NCI-H187 (cell line): ENCODE measurements at places on chromosomes 5 and 9.

GRCh38 chr5:127801751-127802476 lies 98.7 kb downstream of the CCDC192 start:
- DNase-seq = no peak

DNA sequence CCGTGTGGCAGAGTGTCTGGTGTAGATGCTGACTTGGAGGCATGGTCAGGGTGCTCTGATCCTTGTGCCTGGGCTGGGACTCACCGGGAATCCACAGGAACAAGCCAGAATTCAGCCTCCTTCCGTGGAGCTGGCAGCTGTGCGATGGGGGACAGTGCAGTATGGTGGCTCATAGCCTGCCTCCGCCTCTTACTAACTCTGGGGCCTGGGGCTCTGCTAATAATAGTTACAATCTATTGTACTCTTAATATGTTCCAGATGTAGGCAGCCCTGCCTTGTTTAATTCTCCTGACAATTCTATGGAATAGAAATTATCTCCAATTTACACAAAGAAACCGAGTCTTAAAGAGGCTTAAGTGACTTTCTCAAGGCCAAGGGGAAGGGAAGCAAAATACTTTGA lies 77.6 kb downstream of the PCDH1 start:
- no peak for DNase-seq

DNA sequence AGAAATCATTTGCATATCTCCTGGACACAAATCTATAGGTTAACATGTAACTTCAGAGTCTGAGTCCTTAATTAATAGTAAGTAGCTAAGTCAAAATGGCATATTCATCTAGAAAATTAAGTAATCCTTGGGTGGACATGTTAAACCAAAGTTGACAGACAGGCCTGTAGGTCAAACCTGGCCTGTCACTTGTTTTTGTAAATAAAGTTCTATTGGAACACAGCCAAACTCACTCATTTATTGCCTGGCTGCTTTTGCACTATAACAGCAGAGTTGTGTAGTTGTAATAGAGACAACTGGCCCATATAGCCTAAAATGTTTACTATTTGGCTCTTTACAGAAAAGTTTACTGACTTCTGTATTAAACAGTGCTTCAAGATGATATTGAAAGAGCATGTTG lies 24.6 kb upstream of the GPR21 start:
- no peak for DNase-seq

DNA sequence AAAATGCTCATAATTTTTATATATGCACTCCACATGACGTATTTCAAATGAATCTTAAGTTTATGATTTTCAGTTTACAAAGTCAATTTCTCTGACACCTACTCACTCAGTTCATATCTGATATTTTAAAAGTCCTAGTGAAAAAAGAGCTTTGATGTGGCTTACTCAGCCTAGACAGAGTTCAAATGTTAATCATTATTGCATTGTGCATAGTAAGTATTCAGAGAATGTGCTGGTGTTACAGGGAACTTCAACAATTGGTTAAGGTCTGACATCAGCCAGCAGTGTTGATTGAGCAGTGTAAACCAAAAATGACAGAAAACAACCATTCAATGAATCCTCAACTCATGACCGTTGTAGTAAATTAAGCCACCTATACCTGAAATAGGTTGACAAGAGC lies 147.2 kb upstream of the LHFPL2 start:
- DNase-seq = no peak

DNA sequence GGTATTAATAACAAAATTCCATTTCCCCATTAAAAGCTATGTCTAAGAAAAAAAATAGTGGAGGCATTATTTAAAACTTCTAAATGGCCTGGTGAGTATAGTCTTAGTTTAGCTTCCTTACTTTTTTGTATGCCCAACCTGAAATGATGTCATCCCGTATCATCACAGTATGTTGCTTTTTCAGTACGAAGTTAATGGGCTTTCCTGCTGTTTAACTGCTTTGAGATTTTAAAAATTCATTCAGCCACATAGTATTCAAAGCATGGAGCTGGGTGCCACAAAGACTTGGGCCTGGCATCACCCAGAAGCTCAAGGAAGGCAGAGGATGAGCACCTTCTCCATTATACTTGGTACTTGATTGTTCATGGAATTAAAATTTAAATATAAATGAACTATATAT lies 7.4 kb downstream of the F2RL2 start:
- DNase-seq = no peak

DNA sequence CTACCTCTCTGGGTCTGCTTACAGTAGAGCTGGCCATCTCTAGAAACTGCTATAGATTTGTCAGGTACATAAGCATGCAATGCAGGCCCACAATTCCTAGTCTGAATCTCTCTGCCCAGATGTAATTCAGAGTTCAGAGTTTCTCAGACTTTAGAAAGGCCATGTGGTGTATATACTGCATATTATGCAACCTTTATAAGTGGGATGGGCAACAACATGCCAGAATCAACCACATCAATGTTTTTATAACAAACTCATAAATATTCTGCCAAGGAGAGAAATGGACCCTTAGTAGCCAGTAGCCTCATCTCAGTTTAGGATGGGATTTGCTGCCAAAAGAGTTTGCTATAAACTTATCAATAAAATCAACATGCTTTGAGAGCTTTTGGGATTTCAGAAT lies 78.8 kb downstream of the SLC1A1 start:
- DNase-seq = no peak

DNA sequence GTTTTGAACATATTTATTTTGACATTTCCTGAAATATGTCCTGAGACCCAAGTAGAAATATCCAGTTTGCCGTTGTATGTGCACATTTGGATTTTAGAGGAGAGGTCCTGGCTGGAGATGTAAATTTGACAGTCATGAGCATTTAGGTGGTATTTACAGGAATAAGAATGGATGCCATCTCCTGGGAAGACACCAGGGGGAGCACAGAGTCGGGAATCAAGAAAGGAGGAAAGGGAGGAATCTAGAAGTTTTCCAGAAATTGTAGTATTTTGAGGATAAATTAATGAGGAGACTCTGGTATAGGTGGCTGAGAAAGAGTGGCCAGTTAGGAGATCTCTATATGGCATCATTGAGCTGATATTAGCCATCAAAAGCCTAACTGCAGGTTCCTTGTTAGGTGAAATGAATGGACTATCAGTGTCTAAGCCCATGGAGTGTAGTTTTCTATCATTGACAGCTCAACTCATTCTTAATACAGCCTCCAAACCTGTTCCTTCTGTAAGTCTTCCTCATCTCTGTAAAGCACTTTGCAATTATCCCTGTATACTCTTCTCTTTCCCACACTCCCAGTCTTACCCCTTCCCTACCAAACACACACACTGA lies 7.2 kb downstream of the GAPT start:
- peak; percentile 15 for DNase-seq

DNA sequence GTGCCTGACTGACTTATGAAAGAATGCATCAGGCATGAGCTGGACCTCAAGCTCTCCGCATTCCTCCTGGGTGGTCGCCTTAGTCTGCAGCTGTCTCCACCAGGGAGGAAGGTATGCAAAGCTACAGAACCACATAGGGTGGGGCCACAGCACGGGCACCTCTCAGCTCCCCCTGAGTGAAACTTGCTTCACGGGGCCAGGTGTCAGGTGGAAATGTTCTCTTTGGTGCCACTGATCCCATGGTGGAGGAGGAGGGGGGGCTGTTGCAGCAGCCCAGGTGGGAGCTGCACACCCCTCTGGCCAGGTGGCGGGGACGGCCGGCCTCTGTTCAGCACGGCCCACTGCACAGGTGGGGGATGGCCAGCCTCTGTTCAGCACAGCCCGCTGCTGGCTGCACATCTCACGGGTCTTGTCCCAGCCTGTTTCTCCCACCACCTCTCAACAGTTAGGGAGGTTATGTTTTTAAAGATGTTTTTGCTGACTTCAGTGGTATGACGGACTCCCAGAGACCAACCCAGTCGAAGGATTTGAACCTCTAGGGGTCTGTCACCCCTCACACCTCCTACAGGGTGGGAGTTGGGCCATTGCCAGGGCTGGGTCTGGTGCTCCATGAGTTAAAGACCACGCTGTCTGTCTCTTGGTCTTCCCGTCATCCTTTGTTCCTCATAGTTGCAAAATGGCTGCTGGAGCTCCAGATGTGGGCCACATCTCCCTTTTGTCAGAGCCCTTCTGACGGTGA lies 34.3 kb downstream of the MRPL36 start:
- no peak for DNase-seq

GRCh38 chr5:111585291-111585690 lies 73.0 kb upstream of the STARD4 start:
- DNase-seq = no peak

- DNase-seq = no peak
These were observed 99.1 kb downstream of the ENC1 start for GRCh38 chr5:74541381-74541781.

DNA sequence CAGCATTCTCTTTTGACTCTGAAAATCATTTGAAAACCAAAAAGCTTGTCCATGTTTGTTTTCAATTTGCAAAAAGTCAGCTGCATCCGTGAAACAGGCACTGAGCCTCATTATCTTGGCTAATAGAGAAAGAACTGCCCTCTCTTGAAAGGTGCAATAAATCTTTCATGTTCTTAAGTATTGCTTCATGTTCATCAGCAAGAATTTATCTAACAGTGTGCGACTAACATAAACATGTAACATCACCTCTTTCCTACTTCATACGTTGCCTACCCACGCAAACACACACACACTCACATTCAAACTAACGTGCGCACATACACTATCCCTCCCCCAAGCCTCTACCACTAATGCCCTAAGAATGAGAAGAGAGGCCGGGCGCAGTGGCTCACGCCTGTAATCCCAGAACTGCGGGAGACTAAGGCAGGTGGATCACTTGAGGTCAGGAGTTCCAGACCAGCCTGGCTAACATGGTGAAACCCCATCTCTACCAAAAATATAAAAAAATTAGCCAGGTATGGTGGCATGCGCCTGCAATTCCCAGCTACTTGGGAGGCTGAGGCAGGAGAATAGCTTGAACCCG lies 629.7 kb upstream of the ZNF608 start:
- no peak for DNase-seq
